ENCODE measurements at places on chromosomes 3 and 15. TPM values are rescaled to one million over a fixed set of nuclear protein-coding genes. Genes with fewer than 3 reads are reported as not detected.

DNA sequence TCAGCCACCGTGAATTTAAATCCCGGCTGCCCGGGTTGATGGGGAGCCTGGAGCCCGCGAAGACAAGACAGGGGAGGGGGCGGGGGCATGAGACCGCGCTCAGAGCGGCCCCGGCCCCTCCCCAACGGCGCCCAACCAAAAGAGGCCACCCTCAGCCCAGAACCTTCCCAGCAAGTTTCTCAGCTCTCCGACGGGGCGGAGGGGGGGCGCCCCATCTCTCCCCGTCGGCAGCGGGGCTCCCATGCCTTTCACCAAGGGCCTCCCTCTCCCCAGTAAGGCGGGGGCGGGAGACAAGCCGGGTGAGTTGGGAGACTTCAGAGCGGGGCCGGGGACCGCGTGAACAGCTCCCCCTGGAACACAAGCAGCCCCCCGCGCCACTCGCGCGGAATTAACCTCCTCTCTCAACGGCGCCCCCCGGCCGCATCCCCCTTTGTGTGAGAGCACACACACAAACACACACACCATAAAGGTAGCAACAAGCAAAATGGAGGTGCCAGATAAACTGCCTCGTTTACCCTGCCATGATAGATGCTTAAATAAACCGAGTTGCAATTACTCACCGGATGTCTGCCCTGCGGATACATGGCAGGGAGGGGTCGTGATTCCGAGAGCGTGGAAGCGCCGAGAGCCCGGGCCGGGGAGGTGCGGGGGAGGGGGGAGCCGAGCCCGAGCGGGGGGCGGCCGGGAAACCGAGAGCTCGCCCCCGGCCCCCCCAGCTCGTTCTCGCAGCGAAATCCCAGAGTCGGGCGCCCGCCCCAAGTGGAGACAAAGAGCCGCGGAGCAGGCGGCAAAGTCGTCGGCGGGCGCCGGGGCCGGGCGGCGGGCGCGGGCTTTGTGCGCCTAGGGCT is 1.3 kb downstream of the TLE3 start:
- DNase-seq = peak; percentile 81

- no peak for DNase-seq
These were observed 82.6 kb downstream of the TGFBR2 start for GRCh38 chr3:30688776-30689641.

The GRK7 gene
- total RNA-seq = not detected

GRCh38 chr15:70463453-70463834 is 299.9 kb downstream of the UACA start:
- DNase-seq = no peak

The CNTN3 gene
- 2.1 TPM for total RNA-seq

The HTR3E gene
- total RNA-seq = not detected

The CASR gene
- total RNA-seq = under 0.01 TPM

The TPRG1 gene
- 5.9 TPM for total RNA-seq

GRCh38 chr15:89370120-89370977 is 35.7 kb upstream of the POLG start:
- no peak for DNase-seq

- no peak for DNase-seq
These were observed 49.7 kb downstream of the PDHB start for GRCh38 chr3:58383904-58384303.

DNA sequence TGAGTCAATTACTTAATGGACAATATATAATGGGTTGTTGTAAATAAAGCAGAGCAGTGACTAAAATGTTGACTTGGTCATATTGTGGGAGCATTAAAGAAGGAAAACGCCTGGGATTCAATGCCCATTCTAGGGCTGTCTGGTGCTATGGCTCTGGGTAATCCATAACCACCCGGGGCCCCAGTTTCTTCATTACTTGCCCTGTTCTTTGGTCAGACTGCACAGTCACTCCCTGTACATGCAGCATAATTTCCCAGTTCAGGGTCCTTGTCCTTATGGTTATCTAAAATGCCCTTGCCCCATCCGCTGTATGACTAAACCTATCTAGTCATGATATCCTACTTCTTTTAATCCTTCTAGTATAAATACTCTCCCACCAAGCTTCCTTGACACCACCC is 27.5 kb upstream of the DENND4A start:
- no peak for DNase-seq

GRCh38 chr15:65072617-65073016 is 3.9 kb upstream of the KBTBD13 start:
- DNase-seq = no peak

GRCh38 chr3:64816355-64816754 is 128.6 kb upstream of the ADAMTS9 start:
- DNase-seq = no peak

DNA sequence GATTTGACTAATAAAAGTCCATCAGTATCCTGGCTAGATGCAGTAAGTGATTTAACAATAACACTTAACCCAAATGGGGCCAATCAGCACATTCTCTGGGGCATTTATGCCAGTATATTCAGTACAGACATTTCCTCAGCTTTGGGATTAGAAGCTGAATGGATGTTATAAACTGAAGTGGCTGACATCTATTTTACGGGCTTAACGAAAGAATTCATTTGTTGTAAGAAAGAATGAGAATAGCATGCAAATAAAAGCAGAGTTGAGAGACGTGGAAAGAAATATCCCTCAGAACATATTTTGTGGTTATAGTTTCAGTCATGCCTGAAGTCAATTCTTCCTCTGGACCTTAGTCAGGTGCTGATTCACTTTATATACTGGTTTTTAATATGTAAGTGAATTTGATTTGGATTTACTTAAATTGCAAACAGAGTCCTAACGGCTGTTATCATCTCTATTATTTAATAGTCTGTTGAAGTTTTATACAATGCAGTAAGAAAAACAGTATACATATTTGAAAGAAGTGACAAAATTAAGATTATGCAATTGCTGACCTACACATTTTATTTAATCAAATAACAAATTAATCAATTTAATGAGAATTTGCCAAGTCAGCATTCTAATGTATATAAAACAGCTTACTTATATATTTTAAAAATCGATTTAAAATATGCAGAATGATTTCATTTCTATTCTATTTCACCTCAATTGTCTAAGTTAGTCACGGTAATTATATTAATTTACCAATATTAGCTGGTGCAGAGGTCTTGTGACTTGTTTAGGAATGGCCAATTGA is 513.9 kb upstream of the CADM2 start:
- no peak for DNase-seq

DNA sequence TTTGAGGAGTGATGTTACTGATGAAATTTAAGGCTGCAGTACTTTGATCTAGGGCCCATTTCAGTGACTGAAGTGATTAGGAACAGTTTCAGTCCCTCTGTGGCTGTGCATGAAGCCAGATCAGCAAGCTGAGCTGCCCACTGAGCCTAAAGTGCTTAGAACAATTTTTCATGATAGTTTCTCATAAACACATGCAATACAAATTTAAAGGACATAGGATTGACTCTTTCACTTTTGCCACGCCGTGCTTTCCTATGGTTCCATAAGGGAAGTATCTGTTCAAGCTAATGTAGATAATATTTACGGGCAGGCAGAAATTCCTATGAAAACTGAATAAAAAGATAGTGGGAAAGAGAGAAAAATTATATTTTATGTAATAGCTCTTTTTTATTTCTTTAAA is 10.6 kb downstream of the ANKUB1 start:
- DNase-seq = no peak

The ISLR gene
- 144 TPM for total RNA-seq

- DNase-seq = no peak
These were observed 6.0 kb downstream of the GATM start for GRCh38 chr15:45372041-45372995.

Measured in sigmoid colon (tissue), 7 donors.